Stimulated activated CD8-positive, alpha-beta memory T cell treated with anti-CD3 and anti-CD28 coated beads, Interleukin-15, amount 100 ng/mL, for 24 hours (primary cell): ENCODE measurements at places on chromosomes 1 and 21.

DNA sequence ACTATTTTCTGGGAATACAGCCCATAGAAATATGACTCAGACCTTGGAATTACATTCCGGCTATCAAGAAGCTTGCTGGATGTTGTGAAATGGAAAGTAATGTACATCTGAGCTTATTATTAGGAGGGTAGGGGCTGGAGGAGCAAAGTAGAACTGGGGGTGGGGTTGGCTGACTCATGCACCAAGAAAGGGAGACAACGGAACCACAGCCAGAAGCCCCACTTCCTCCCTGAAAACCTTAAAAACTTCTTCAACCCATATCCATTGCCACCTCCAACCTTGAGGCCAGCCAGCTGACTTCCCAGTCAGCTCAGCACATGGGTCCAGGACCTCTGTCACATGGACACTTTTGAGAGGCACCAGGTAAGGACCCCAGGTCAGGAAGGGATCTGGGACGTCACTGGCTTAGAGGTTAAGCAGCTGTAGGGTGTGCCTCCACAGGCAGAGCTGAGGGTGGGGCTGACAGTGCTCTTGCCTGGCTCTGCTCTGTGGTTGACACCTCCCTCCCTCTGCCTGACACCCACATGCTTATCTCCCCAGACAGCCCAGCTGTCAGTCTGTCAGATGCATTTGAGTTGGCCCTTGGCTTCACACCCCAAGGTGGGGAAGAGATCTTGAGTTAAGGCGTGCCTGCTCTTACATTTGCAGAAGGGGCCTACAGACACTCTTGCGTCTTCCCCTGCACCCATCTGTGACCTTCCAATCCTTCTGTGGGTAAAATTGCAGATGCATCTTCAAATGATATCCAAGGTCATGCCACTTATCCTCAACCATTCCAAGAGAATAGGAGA, 5.7 kb upstream of the ZNF683 start:
- DNase-seq, result peak; percentile 49

- no peak for DNase-seq
These were observed 272.3 kb downstream of the ADGRL2 start for GRCh38 chr1:82073071-82073470.

DNA sequence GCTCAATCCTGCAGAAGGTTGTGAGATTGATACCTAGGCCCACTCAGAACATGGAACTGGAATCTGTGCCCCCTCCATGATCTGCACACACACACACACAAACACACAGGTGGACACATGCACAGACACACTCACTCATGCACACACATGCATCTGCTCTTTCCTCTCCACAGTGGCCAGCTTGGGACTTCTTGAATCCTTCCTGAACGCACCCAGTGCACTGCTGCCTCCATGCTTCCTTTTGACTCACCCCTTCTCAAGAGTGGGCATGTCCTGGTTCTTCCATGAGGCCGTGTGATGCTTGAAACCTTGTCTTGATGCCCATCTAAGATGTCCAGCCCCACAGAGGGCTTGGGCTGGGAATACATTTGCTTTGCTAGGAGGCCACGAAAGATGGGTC, 25.4 kb upstream of the TENT5C start:
- DNase-seq, result no peak

- DNase-seq, result no peak
These were observed 41.1 kb downstream of the ERO1B start for GRCh38 chr1:236240675-236241074.

DNA sequence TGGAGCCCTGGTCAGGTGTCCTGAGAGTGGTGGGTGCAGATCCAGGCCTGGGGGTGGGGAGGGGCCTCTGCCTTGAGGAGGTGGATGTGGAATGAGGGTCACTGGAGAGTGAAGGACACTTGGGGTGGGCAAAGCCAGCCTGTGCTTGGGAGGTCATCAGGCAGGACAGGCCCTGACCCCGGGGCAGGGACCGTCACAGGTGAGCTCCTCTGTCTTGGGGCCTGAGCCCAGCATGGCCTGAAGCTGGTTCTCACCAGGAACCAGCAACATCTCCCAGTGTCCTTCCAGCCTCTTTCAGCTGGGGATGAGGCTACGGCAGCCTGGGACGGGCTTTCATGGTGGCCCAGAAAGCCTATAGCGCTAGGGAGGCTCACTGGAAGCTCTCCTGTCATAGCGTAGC, 831 bp upstream of the KRTAP10-2 start:
- no peak for DNase-seq

GRCh38 chr1:64584479-64584878, 114.5 kb downstream of the CACHD1 start:
- no peak for DNase-seq

- no peak for DNase-seq
These were observed 46.0 kb downstream of the GRIK3 start for GRCh38 chr1:36988321-36988720.

- DNase-seq, result no peak
These were observed 997.3 kb downstream of the AMY1C start for GRCh38 chr1:104746994-104747393.

GRCh38 chr1:81590171-81590570, 210.6 kb upstream of the ADGRL2 start:
- DNase-seq, result no peak

GRCh38 chr1:225355863-225356262, 72.0 kb downstream of the LBR start:
- DNase-seq, result no peak

DNA sequence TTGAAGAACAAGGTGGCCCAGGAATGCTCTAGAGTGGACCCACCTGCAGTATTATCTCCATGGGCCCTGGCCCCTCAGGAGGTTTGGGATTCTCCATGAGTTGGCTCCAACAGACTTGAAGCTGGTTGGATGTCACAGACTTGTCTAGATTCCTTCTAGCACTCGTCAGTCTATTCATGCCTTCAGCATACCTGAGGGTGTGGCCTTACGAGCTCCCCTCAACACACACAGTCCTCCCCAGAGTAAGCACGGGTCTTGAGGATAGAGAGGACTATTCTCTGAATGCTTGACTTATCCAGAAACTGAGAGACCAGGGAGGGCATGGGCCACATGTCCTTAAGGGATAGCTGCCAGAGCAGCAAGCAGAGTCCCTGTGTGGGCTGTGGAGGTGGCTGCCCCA, 45.9 kb upstream of the COL6A1 start:
- DNase-seq, result no peak

DNA sequence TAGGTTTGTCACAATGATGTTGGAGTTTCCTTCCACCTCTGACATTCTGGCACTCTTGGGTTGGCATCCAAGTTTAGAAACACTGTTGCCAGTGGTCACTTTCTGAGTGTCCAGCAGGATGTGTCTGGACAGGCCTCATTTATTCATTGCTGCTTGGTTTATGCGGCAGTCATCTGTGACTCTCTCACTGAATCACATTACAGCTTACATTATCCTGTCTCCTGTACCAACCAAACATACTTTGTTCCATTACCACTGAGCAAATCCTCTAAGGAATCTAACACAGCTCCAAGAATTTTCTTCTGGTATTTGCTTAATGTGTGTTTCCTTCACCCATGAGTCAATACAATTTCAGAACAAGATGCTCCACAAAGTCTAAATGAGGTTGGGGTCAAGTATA, 19.9 kb downstream of the SGIP1 start:
- DNase-seq, result no peak

DNA sequence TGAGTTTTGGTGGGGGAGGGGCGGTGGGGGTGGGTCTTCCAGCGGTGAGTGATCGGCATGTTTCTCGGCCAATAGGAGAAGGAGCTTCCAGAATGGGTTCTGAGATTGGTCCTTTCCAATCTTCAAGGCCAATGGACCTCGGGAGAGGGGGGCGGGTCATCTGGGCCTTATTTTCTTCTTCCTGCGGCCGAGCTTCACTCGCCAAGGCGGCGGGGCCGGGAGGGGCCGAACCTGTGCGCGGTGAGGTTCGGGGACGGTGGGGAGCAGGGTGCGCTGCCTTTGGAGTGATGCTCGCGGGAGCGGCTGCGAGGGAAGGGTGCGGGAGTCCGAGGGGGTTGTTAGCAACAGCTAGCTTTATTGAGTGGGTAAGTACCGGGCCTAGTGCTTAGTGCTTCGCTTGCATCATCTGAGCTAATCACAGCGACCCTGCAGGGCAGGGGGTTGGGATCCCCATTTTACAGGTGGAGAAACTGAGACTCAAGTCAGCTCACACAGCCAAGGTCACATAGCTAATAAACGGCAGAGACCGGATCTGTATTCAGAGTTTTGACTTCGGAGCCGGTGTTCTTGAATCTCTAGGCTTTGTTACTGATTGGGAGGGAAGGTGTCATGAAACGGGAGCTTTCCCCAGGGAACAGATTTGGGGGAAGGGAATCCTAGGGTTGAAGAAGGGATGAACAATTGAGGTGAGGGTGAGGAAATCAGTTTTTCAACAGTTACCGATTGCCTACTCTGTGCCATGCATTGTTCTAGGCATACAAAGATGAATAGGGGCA, 549 bp downstream of the KDM4A start:
- peak; percentile 60 for DNase-seq

- no peak for DNase-seq
These were observed 74.9 kb downstream of the DNAH14 start for GRCh38 chr1:225004396-225004795.

DNA sequence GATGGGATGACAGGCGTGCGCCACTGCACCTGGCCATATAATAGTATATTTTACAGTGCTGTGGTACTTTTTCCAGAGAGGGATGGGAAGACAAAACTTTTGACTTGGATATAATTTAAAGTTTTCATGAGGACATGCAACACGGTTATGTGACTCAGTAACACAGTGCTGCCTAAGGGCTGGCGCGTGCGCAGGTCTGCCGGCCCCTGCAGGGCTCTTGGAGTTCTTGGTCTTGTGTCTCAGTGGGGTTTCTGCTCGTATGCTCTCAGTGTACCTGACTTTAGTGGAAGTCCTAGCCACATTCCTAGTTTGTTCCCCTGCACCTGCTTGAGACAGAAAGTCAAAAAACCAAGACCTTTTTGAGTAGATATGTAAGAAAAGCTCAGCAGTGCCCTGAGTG, 27.5 kb upstream of the ATF3 start:
- DNase-seq, result no peak

DNA sequence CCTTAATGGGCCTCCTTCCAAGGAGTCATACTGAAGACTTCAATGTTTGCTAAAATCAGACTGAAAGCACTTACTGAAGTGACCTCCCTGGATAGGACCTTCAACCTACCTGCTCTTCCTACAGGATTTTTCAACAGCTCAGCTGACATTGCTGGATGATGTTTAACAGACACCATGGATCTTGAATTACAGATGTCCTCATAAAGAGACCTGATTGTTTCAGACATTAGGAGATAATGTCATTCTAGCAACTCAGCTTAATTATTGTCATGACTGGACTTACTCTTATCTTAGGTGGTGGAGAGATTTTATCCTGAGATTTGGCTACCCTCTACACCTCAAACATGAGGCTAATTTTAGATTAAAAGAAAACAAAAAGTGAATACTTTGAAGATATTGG, 73.9 kb upstream of the SDC3 start:
- DNase-seq, result no peak

- DNase-seq, result no peak
These were observed 44.4 kb downstream of the C1orf198 start for GRCh38 chr1:230823931-230824381.

DNA sequence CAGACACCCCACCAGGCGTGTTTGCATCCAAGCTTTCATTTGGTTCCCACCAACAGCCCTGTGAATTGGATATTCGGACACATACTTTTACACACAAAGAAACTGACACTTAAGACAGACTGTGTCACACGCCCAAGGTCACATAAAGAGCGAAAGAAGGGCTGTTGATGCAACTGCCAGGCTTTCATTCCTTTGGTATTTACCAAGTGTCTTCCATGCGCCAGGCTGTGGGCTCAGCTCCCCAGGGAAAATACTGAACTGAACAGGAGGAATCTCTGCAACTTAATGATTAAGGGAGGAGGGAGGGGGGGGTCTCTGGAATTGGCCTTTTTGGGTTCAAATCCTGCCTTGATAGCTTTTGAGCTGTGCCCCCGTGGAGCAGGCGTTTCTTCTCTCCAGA, 122.8 kb downstream of the ACTL8 start:
- no peak for DNase-seq

DNA sequence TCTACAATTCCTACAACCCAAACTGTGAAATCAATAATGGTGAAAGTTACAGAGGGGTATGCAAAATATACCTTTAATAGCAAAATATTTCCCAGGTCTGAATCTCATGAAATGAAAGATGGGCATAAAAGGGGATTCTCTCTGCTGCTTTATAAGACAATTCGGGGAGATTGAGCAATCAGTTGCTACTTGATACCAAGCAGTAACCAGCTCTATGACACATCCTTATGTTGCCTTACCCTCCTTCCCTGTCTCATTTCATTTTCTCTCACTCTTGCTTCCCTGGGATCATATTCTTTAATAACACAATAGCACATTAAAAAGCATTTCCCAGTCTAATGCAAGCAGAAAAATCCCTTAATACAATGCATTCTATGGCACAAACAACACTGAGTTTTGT, 29.0 kb downstream of the ZSWIM5 start:
- no peak for DNase-seq
